ENCODE measurements at places on chromosomes 12 and 14.

DNA sequence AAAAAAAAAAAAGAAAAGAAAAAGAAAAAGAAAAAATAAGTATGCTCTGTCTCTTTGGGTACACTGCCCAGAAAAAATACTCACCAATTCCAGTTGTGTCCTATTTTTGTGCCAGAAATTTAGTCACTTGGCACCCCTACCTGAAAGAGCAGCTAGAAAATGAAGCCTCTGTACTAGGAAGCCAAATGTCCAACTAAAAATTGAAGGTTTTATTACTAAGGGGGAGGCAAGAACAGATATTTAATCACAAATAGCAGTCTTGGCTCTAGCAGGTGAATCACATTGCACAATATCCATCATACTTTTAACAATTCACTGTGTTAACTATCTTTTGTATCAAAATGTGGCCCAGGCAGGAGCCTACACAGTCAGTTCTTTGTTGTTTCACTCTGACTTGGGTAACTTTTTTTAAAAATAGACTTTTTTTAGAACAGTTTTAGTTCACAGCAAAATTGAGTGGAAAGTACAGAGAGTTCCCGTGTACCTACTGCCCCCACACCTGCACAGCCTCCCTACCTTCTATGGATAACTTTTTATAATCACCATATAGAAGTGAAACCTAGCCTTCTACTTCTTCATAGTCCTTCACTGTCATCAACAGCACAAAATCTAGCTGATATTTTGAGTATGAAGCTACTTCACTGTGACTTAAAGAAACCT, 87.1 kb upstream of the ATF7IP start:
- no peak for DNase-seq

DNA sequence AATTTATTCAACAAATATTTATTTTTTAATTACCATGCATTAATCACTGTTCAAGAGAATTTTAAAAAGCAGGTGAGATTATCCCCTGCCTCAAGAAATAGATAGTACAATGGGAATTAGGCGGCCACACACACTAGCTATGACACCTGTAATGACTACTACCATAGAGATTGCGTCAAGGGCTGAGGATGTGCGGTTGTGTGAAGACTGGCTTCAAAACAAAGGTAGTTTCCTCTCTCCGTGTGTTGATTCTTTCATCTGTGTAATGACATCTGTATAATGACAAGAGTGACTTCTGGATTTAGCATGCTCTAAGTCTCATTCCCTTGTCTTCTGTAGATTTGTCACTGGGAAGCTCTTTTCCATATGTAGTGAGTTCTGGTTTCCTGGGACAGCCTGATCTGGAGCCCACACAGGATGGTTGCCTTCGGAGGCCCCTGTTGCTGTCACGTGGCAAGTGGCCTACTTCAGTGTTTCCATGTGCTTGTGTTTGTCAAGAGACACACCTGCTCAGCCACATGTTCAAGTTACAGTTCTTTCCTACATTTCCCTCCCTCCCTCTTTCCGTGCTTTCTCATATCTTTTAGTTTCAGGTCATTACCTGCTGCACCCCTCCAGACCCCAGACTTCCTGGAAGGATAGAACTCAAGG, 64.3 kb downstream of the GALNT8 start:
- DNase-seq: no peak

DNA sequence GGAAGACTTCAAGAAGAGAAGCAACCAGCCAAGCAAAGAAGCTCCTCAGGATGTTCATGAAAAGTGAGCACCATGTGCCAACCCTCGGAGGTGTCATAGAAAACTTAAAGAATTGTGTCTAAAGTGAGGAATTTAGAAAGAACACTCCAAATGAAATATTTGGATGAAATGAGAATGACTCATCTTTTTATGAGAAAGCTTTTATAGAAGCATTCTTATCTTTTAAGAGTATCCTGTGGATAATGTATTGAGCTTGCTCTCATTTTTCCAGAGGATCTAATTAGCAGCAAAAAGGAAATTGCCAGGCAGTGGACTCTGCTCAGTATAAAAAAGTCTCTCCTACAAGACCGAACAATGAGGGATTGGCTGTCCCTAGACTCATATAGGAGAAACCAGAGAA, 454.9 kb downstream of the LRIG3 start:
- DNase-seq: no peak

DNA sequence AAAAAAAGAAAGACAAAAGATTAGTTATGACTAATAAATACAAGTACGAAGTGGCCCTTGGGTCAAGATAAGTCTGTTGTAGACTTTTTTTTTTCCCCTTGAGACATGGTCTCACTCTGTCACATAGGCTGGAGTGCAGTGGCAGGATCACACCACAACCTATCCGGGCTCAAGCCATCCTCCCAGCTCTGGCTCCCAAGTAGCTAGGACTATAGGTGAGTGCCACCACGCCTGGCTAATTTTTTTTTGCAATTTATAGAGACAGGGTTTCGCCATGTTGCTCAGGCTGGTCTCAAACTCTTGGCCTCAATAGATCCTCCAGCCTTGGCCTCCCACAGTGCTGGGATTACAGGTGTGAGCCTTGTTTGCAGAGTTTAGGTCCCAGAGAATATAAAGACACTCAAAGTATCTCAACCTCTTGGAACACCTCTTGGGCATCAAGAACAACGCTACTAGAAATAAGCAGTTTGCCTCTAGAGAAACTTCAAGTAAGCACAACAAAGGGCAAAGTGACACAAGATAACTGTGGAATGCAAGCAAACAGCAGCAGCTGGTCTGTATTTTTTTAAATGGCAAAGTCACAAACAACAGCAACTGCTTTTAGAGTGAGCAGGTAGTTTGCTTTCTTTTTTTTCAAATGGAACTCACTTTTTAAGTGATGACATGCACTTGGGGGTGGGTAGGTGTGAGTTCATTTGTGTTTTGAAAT, 3.9 kb upstream of the MDM2 start:
- DNase-seq: no peak

GRCh38 chr12:15323480-15323879, 1.2 kb downstream of the PTPRO start:
- DNase-seq: no peak

- DNase-seq: no peak
Observed at GRCh38 chr12:30884799-30885198, 41.7 kb upstream of the TSPAN11 start.

DNA sequence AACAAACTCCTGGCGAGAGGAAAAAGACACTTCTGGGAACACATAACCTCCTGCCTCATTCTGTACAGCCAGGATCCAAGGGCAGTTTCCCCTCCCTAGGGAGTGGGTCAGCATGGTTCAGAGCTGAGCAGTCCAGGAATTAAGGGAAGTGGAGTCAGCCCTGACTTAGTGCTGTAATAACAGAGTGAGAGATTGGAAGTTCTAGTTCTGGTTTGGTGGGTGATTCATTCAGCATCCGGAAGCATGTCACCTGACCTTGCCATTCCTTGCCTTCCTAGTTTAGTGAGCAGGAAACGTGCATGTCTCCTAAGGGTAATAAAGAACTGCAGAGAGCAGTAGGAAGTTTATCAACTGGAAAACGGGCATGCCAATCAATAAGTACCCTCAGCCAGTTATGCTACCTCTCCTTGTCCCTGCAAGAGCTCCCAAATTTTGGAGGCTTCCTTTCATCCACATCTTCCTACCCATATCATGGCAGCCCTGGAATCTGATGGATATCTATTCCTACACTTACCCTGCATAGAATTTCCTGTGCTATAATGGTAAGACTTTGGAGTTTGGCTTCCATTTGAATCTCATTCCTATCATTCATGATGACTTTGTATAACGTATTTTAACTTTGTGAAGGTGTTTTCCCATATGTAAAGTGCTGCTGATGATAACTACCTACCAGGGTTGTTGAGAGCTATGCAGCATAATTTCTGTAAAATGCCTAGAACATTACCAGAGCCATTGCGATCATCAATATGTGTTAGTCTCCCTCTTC, 28.5 kb upstream of the MAGOHB start:
- DNase-seq: no peak

Measured in left renal pelvis (tissue), 4 donors.